ENCODE measurements at places on chromosomes 3 and 15.

DNA sequence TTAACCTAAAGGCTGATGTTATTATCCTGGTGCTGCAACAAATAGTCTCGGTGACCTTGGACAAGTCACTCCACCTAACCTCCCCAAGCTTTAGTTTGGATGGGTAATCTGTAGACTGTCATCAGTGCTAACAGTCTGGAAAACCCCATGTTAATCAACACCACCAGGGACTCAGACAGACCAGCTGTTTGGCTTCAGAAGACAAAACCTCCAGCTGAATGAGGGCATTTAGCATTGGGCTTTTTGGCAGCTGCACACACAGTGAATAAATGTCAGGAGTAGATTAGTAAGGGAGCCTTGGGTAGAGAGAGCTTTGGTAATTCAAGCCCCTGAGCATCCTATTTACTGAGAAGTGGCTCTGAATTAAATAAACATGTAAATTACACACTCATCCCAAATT, 24.9 kb upstream of the C3orf80 start:
- no peak for DNase-seq

GRCh38 chr3:155989536-155989935, 119.1 kb downstream of the GMPS start:
- DNase-seq, result no peak

DNA sequence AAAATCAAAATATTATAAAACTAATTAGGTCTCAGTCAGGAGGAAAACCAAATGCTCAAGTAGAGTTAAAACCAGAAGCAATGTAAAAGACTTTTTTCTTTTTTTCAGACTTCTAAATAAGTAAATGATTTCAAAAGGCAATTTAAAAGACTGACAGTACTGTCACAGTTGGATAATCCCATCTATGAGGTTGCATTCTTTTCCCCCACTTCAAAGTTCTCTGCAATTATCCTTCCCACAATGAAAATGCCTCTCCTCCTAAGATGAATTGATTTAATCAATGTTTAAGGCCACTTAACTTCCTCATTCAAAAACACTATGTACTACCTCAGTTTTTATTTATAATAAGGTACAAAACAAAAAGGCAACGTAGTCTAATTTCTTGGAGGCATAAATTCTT, 8.1 kb downstream of the MRPL3 start:
- no peak for DNase-seq

- DNase-seq, result no peak
Observed at GRCh38 chr15:56886363-56886931, 32.0 kb upstream of the TCF12 start.

- DNase-seq, result peak; percentile 6
Observed at GRCh38 chr3:30518181-30518864, 88.1 kb upstream of the TGFBR2 start.

GRCh38 chr3:12553921-12554391, 2.9 kb upstream of the MKRN2 start:
- DNase-seq, result peak; percentile 31
